Smooth muscle cell of the coronary artery (primary cell): ENCODE measurements at places on chromosomes 2 and 18. TPM values are rescaled to one million over a fixed set of nuclear protein-coding genes. Genes with fewer than 3 reads are reported as not detected.

SCTR gene
- total RNA-seq = not detected in 2 replicates

ERBB4 gene
- total RNA-seq = under 0.01 and 5.0 TPM in 2 replicates

SPHKAP gene
- total RNA-seq = not detected in 2 replicates

CYP27C1 gene
- 0.08 TPM in 1 of 2 replicates, not detected in the other for total RNA-seq

IHH gene
- total RNA-seq = under 0.01 TPM in 1 of 2 replicates, not detected in the other

TMEM214 gene
- total RNA-seq = 25.3 and 33.9 TPM in 2 replicates

NAGK gene
- total RNA-seq = 73.1 and 80.9 TPM in 2 replicates

TNFRSF11A gene
- under 0.01 and 0.68 TPM in 2 replicates for total RNA-seq

TCF4 gene
- 73.6 and 148 TPM in 2 replicates for total RNA-seq

RAB6C gene
- not detected in 2 replicates for total RNA-seq

GRB14 gene
- 0.35 and 7.5 TPM in 2 replicates for total RNA-seq

GALR1 gene
- under 0.01 TPM in 1 of 2 replicates, not detected in the other for total RNA-seq

EPB41L5 gene
- 6.1 and 10.7 TPM in 2 replicates for total RNA-seq

TEX51 gene
- total RNA-seq = not detected in 2 replicates

IL36A gene
- not detected in 2 replicates for total RNA-seq

GCA gene
- total RNA-seq = 4.1 and 6.1 TPM in 2 replicates

ATP6V1C2 gene
- total RNA-seq = not detected in 2 replicates

FOXD4L1 gene
- under 0.01 and 0.12 TPM in 2 replicates for total RNA-seq

CRYGD gene
- not detected in 2 replicates for total RNA-seq

GPR35 gene
- total RNA-seq = 0.23 and 0.30 TPM in 2 replicates

FAM124B gene
- 0.08 and 0.12 TPM in 2 replicates for total RNA-seq

REEP1 gene
- under 0.01 TPM in 1 of 2 replicates, not detected in the other for total RNA-seq

APLF gene
- total RNA-seq = 3.8 and 9.0 TPM in 2 replicates

ZFAND2B gene
- 23.9 and 30.9 TPM in 2 replicates for total RNA-seq

PCGF1 gene
- 21.1 and 36.6 TPM in 2 replicates for total RNA-seq

COL5A2 gene
- total RNA-seq = 220 and 432 TPM in 2 replicates

FSIP2 gene
- 0.08 TPM in 1 of 2 replicates, not detected in the other for total RNA-seq

RAB1A gene
- 107 and 131 TPM in 2 replicates for total RNA-seq

UGT1A8 gene
- under 0.01 and 0.08 TPM in 2 replicates for total RNA-seq

ACVR1C gene
- 0.08 and 0.59 TPM in 2 replicates for total RNA-seq

CD8B gene
- total RNA-seq = not detected in 2 replicates

ITPRIPL1 gene
- total RNA-seq = 0.75 and 1.2 TPM in 2 replicates

SERPINB10 gene
- total RNA-seq = not detected in 2 replicates

EFR3B gene
- 1.1 and 3.0 TPM in 2 replicates for total RNA-seq

CMPK2 gene
- 0.15 and 0.35 TPM in 2 replicates for total RNA-seq

COLEC12 gene
- 49.6 and 58.5 TPM in 2 replicates for total RNA-seq

CCBE1 gene
- total RNA-seq = 7.7 and 31.9 TPM in 2 replicates

TMEM178A gene
- 0.23 and 3.5 TPM in 2 replicates for total RNA-seq

SATB2 gene
- total RNA-seq = 14.1 and 36.4 TPM in 2 replicates

ABCB11 gene
- total RNA-seq = not detected in 2 replicates

EIF2AK3 gene
- 28.7 and 44.0 TPM in 2 replicates for total RNA-seq

GPR39 gene
- 0.98 and 6.2 TPM in 2 replicates for total RNA-seq
